ENCODE measurements at places on chromosomes 1 and 21. TPM values are rescaled to one million over a fixed set of nuclear protein-coding genes. Genes with fewer than 3 reads are reported as not detected.

Gene MSH4
- total RNA-seq = 1.6 TPM

Gene KCNJ6
- total RNA-seq = 7.7 TPM

Gene PANK4
- 32.6 TPM for total RNA-seq

Gene FALEC
- total RNA-seq = 0.41 TPM

Gene ECE1
- total RNA-seq = 8.2 TPM

Gene RGS4
- total RNA-seq = 7.3 TPM

Gene DCST1
- total RNA-seq = not detected

Gene TINAGL1
- total RNA-seq = 1.2 TPM

Gene PGLYRP4
- not detected for total RNA-seq

Gene CR2
- not detected for total RNA-seq

Gene SHE
- total RNA-seq = 2.0 TPM

Gene NBPF12
- total RNA-seq = 12.2 TPM

Gene ISG20L2
- 7.3 TPM for total RNA-seq

Gene NPPA
- 3.3 TPM for total RNA-seq

- DNase-seq = no peak
These were observed 917.9 kb upstream of the B3GALT2 start for GRCh38 chr1:194104247-194104844.

DNA sequence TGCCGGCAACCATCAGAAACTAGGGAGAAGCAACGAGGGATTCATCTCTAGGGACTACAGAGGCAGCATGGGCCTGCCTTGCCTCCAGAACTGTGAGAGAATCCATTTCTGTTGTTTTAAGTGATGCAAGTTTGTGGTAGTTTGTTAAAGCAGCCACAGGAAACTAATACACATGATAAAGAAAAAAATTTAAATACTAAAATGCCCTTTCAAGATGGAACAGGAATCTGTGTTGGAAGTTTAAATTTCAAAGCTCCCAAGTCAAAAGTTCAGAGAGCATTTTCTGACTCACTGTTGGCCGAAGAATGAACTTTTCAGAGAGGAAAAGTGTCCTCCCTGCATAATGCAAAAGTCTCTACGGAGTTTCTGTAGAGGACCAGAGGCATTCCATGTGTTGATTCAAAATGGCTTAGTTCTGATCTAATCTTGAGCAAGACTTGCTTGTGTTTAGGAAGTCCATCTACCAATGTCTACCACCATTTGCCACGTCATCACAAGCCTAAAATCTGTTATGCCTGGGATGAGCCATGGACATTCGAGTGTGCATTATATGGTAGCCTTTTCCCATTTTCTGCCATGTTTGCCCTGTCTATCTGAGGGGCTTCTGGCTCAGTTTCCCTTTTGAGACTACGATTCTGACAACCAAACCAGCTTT lies 22.4 kb upstream of the ARHGAP29 start:
- no peak for DNase-seq

GRCh38 chr1:214670098-214670497 lies 67.1 kb downstream of the CENPF start:
- no peak for DNase-seq

- no peak for DNase-seq
These were observed 144.0 kb downstream of the EIF4G3 start for GRCh38 chr1:21032741-21033140.

- no peak for DNase-seq
These were observed 44.2 kb downstream of the LUZP1 start for GRCh38 chr1:23124259-23125026.

GRCh38 chr1:204495078-204495753 lies 611 bp upstream of the PIK3C2B start:
- no peak for DNase-seq

DNA sequence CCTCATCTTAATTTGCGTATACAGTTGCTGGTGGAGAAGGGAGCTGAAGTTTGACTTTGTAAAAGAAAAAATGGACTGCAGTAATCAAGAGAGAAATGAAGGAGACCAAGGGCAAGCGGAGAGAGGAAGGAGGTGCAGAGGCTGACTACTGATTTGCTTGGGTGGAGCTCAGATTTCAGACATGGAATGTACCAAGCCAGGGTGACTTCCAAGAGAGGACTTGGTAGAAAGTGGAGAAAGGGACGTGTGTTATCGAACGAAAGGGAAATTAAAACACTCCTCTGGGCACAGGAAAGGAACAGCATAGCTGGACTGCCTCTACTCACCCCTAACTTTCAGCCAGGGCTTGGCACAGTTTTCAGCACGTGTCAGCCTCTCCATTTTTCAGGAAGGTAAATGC lies 15.1 kb upstream of the HEATR1 start:
- no peak for DNase-seq

DNA sequence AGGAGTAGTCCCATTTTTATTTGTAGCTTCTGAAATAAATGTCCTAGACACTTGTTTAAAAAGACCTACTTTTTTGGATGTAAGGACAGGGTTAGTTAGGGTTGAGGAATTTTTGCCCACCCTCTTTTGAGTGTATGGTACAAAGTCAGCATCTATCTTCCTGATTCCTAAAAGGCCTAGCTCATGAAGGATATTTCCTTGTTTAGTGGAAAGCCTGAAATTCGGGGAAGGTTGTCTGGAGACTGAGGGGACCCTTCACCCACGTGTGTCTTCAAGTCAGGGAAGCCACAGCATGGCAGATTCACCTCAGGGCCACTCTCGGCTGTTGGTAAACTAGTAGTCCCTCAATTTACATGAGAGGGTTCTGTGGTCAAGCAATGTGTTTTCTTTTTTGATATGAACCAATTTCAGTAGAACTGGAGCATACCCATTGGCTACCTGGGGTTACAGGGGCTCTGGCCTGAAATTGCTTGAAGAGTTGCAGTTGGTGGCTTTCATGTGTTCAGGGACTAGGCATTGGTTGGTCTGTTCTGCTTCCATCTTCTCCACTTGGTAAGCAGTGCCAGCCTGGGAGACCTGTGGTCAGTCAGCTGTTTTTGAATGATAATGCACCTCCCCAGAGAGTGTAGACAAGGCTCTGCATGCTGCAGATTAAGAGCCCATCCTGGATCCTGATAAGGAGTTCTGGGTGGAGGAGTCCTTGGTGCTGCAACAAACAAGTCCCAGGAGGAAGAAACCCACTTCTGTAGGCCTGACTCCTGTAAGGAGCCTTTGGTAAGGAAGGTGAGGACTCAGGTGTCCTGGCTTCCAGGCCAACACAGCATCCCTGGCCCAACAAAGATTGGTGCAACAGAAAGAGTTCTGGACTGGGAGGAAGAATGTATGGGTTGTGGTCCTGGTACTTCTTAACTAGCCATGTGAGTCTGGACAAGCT lies 6.3 kb downstream of the BTG2 start:
- DNase-seq = no peak

DNA sequence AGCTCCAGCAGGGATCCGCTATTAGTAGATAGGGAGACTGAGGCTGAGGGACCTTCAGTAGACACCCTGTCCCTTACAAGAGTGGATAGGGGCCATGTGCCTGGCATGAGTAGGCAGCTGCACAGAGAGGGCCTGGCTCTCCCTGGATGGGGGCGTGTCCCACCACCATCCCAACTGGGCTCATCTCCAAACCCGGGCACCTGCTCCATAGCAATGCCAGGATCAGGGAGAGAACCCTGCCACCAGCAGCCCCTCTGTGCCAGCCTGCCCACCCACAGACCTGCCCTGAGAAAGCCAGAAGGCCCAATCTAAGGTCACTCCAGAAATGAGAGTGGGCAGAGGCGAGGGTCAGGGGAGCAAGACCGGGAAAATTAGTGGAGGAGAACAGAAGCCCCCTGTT lies 121.3 kb downstream of the GRIK3 start:
- DNase-seq = no peak

- no peak for DNase-seq
These were observed 158.9 kb upstream of the PROX1 start for GRCh38 chr1:213828867-213829266.

- DNase-seq = no peak
These were observed 2.0 kb downstream of the EPHB2 start for GRCh38 chr1:22712502-22713271.

DNA sequence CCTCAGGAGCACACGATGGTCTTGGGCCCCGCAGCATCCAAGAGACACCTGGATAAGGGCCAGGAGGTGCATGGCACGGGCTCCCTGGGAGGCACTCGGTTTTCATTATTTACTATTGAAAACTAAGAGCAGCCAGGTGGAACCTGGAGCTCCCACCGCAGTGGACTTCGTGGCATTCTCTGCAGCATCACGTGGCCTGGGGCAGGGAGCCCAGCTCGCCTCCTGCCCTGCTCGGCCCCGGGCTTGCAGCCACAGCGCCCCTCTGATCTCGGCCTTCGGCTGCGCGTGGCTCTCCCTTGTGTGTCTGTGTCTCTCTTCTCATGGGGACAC lies 121.6 kb downstream of the SIK1 start:
- no peak for DNase-seq

DNA sequence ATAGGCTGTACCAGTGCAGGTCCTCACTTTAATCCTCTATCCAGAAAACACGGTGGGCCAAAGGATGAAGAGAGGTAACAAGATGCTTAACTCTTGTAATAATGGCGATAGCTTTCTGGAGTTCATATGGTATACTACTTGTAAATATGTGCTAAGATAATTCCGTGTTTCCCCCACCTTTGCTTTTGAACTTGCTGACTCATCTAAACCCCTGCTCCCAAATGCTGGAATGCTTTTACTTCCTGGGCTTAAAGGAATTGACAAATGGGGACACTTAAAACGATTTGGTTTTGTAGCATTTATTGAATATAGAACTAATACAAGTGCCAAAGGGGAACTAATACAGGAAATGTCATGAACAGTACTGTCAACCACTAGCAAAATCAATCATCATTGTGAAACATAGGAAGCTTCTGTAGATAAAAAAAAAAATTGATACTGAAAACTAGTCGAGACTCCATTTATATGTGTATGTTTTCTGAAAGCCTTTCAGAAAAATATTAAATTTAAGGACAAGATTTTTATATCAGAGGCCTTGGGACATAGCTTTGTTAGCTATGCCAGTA lies 7.0 kb downstream of the SOD1 start:
- DNase-seq = no peak

DNA sequence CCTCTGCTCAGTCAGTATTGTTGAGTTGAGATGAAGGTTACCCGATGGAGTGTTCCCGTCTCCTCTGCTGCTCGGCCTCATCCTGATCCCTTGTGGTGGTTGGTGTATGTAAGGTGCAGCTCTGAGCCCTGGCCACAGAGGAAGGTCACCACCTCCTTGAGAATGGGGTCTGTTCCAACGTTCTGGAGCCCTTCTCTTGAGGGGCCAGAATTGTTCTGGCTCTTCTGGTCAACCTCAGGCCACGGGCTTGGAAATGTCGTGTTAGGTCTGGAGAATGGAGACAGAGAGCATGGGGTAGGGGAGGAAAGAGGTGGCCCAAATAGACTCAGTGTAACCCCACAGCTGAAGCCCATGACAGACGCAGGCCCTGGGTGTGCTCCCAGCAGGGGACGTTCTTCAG lies 62.3 kb upstream of the ETV3 start:
- no peak for DNase-seq

DNA sequence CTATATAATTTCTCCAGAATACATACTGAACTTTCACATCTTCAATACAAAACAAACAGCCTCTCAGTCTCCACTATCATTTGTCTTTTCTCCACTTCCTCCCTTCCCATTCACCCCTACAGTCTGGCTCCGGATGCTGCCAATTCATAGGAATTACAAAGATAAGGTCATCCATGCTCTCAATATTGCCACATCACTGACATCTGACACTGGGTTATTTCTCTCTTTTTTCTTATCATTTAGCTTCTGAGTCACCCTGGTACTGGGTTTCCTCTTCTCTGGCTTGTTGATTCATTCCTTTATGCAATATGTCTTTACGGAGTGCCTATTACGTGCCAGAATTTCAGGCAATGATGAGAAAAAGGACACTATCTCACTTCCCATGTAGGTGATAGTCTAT lies 3.1 kb upstream of the SH3BP5L start:
- no peak for DNase-seq

DNA sequence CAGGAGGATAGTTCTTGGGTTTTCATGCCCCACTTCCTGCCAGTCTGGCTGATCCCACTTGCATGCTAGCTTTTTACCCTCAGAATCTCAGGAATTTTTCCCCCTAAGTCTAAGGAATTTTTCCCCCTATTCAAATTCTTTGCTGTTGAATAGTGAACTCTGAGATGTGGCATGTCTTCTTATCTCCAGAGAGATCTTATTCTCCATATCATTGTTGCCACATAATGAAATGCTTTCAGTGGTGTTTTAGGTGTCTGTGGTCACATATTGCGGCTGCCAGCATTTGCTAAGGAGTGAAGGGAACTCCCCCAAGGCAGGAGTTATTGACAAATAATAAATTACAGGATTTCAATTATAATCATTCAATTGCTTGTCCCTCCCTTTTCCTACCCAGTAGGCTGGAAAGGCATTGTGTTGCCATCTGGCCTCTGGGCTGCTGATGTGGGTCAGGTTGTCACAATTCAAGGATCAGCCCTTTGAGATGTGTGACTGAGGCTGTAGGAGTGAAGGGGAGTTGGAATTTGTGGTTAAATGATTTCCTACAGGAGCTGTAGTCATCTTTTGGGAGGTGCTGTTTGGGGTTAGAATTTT lies 3.9 kb upstream of the FLG start:
- no peak for DNase-seq

- no peak for DNase-seq
These were observed 33.0 kb downstream of the CDK18 start for GRCh38 chr1:205537386-205538018.

Measured in frontal cortex (tissue), 4 donors.